Activated CD8-positive, alpha-beta memory T cell treated with anti-CD3 and anti-CD28 coated beads, Interleukin-2, amount 10 ng/mL, durations not matched to agents 7 days and 5 days (primary cell): ENCODE measurements at places on chromosomes 5 and 9. TPM values are rescaled to one million over a fixed set of nuclear protein-coding genes. Genes with fewer than 3 reads are reported as not detected.

The FOXD4 gene
- 0.15 TPM for total RNA-seq

The PCDHB4 gene
- not detected for total RNA-seq

The C5orf58 gene
- total RNA-seq = not detected

The LRRC19 gene
- total RNA-seq = not detected

The KCNIP1 gene
- total RNA-seq = not detected

The CBY3 gene
- total RNA-seq = 0.59 TPM

The TMEM252 gene
- not detected for total RNA-seq

The SGCD gene
- not detected for total RNA-seq

- H3K4me1 ChIP-seq = peaks cover 13% of the 10 kb centered on the region
- no peak for DNase-seq
- H3K27me3 ChIP-seq = no peaks in the 10 kb centered on the region
- H3K4me3 ChIP-seq = no peak overlapping the region
Measured at GRCh38 chr5:108148715-108149139, 233.2 kb downstream of the FBXL17 start.

DNA sequence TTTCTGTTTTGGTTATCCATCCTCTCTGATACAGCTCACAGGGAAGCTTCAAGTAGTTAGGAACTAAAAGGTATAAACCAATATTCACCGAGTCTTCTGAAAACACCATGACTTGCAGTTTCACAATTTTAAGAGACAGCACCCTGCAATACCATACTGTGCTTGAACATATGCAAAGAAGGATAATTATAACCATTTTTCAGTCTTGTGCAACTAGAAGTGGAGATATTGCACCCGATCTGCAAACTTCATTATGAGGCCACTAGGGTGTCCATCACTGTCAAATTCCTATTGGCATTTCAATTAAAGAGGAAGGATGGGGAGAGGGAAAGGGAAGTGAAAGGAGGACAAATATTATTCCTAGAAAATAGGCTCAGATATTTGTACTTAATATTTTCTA lies 32.4 kb upstream of the CEP120 start:
- H3K27me3 ChIP-seq = peaks cover 9% of the 10 kb centered on the region
- H3K4me1 ChIP-seq = peaks cover 6% of the 10 kb centered on the region
- no peak overlapping the region for H3K27ac ChIP-seq
- no peak overlapping the region for H3K4me3 ChIP-seq
- DNase-seq = no peak

DNA sequence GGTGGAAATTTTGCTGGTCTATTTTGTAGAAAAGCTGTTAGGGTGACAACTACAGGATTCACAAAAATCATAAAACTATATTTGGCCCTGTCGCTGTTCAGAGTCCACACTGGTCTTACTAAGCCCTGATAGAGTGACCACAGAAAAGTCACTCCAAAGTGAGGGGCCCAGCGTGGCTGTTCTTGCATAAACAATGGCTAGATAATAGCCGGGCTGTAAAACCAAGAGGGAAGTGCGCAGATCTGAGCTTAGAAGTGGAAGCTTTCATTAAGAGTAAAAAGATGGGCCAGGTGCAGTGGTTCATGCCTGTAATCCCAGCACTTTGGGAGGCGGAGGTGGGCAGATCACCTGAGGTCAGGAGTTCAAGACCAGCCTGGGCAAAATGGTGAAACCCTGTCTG lies 15.5 kb upstream of the CTSL start:
- H3K4me3 ChIP-seq = no peak overlapping the region
- no peak overlapping the region for H3K27ac ChIP-seq
- H3K36me3 ChIP-seq = no peaks in the 10 kb centered on the region
- H3K4me1 ChIP-seq = peaks cover 24% of the 10 kb centered on the region

- peaks cover 2% of the 10 kb centered on the region for H3K36me3 ChIP-seq
- H3K27me3 ChIP-seq = peaks cover 22% of the 10 kb centered on the region
- no peak overlapping the region for H3K4me3 ChIP-seq
- no peaks in the 10 kb centered on the region for H3K4me1 ChIP-seq
Measured at GRCh38 chr9:84778570-84778969, 109.0 kb downstream of the NTRK2 start.

DNA sequence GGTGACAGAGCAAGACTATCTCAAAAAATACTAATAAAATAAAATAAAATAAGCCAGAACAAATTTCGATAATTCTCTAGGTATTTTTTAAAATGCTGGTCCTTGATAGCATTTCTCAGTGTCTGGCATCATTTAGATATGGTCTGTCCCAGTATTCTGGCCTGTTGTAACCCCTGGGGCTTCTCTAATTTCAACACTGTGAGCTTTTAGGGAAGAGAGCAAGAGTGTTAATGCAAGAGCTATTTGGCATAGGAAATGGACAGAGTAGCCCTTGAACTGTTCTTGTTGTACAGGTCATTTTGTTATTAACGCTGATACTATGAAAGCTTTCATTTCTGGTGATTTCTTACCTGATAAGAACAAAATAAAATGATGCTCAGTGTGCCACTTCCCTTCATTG lies 112.2 kb upstream of the ZNF608 start:
- no peaks in the 10 kb centered on the region for H3K36me3 ChIP-seq
- no peaks in the 10 kb centered on the region for H3K4me1 ChIP-seq
- no peaks in the 10 kb centered on the region for H3K27me3 ChIP-seq
- DNase-seq = no peak
- no peak overlapping the region for H3K27ac ChIP-seq

DNA sequence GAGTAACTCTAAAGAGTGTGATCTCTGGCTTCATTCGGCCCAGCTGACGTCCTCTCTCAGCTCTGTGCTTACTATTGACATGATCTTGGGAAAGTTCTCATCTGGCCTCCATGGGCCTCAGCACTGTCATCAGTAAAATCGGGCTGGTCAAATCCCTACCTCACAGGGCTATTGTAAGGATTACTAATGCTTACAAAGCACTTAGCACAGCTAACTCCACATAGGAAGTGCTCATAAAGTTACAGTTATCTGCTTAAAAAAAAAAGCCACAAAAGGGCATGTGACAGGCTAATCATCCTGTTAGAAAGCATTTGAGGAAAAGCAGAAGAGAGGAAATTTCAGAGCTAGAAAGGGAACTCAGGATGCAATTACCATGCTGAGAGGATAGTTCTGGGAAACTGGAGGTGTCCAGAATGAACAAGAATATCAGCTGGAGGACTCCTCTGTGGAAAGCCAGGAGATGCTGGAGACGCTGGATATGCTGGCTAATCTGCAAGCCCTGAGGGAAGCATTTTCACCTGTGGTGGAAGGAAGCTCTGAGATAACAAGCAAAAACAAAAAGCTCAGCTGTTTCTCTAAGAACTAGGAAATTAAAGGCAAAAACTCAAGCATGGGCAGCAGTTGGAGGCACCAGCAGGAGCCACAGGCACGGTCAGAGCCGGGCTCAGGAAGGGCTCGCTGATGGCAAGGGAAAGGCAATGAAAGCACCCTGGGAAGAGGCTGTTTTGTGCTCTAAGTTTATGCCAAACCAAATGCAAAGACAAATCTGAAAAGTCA lies 4.4 kb upstream of the BHMT start:
- H3K36me3 ChIP-seq = no peaks in the 10 kb centered on the region
- peaks cover 84% of the 10 kb centered on the region for H3K27me3 ChIP-seq
- no peak overlapping the region for H3K4me3 ChIP-seq
- no peak overlapping the region for H3K27ac ChIP-seq

DNA sequence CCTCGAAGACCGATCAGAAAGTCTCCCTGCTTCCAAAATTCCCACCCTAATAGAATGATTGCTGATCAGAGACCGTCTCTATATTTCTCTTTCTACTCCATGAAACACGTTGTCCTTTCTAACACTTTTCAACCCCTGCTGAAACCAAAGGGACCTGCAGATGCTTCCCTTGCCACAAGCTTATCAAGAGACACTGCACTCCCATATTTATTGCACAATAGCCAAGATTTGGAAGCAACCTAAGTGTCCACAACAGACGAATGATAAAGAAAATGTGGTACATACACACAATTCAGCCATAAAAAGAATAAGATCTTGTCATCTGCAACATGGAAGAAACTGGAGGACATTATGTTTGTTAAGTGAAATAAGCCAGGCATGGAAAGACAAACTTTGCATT lies 125.1 kb downstream of the FOXD1 start:
- H3K27me3 ChIP-seq = peaks cover 42% of the 10 kb centered on the region
- DNase-seq = no peak

GRCh38 chr5:74376187-74376586 lies 264.3 kb downstream of the ENC1 start:
- H3K27me3 ChIP-seq = peaks cover 7% of the 10 kb centered on the region
- H3K36me3 ChIP-seq = no peaks in the 10 kb centered on the region
- no peaks in the 10 kb centered on the region for H3K4me1 ChIP-seq
- H3K27ac ChIP-seq = no peak overlapping the region

DNA sequence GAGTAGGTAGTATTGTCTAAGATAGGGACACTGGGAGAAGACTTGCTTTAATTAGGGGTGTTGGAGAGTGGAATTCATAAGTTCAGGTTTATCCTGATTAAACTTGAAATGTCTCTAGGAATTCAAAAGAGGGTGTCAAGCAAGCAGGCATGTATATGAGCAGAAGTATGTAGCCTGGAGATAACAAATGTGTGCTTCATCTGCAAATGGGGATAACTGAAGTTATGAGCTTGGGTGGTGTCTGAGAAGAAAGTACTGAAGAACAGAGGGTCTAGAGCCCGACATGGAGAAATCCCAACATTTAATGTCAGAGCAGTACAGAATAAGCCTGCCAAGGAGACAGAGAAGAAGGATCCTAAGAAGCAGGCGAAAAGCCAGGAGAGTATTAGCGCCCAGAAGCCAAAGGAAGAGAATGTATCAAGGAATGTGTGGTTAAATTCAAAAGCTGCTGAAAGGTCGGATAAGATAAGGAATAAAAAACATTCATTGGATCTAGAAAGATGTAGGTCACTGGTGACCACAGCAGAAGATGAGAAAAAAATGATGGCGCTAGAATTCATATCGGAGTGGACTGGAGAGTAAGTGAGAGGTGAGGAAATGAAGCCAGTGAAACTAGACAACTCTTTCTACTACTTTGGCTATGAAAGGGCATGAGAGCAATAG lies 401.5 kb upstream of the PIK3R1 start:
- peaks cover 3% of the 10 kb centered on the region for H3K27me3 ChIP-seq
- H3K4me1 ChIP-seq = peaks cover 3% of the 10 kb centered on the region
- H3K27ac ChIP-seq = no peak overlapping the region
- H3K4me3 ChIP-seq = no peak overlapping the region
- no peak for DNase-seq

- H3K27ac ChIP-seq = peak overlapping the region; percentile 98
- H3K4me3 ChIP-seq = peak overlapping the region; percentile 89
- no peaks in the 10 kb centered on the region for H3K27me3 ChIP-seq
- DNase-seq = no peak
- H3K36me3 ChIP-seq = peaks cover 27% of the 10 kb centered on the region
Measured at GRCh38 chr5:139481122-139481533, 1.4 kb downstream of the STING1 start.

DNA sequence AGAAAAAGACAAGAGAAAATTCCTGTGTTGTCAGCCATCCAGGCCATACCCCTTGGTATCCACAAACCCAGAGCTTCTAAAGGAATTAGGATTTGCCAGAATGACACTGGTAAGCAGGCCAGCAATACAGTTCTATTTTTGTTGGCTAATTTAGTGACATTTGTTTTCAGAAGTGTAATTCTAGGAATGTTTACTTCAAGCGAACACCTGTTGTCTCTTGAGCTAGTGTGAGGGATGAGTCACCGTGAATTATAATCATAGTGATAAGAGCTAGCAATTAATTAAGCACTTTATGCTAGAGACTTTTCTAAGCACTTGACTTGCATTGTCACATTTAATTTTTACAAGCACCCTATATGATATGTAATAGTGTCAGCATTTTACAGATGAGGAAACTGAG lies 99.2 kb downstream of the PRKACG start:
- peaks cover 12% of the 10 kb centered on the region for H3K27me3 ChIP-seq
- peaks cover 30% of the 10 kb centered on the region for H3K4me1 ChIP-seq
- H3K4me3 ChIP-seq = no peak overlapping the region
- H3K27ac ChIP-seq = no peak overlapping the region
- no peak for DNase-seq

DNA sequence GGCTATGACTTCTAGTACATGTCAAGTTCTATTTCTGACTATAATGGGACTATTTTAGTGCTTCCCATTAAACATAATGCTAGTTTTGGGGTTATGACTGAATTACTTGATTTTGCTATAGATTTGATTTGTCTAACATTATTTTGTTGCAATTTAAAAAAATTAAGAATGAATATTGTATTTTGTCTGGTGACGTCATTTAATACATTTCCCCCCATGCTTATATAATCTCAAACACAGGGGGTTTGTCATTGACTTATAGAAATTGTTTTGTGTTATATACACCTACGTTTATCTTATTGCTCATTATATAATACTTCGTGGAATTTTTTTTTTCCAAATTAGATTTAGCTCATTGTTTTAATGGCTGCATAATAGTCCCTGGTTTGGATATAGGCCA lies 270.3 kb upstream of the VLDLR start:
- DNase-seq = no peak
- no peak overlapping the region for H3K4me3 ChIP-seq
- H3K4me1 ChIP-seq = no peaks in the 10 kb centered on the region
- peaks cover 1% of the 10 kb centered on the region for H3K36me3 ChIP-seq
- no peaks in the 10 kb centered on the region for H3K27me3 ChIP-seq
- no peak overlapping the region for H3K27ac ChIP-seq
